ENCODE measurements at places on chromosomes 11 and 22. TPM values are rescaled to one million over a fixed set of nuclear protein-coding genes. Genes with fewer than 3 reads are reported as not detected.
A peak's percentile ranks its signal among the peaks of the same experiment; 100 is the strongest.

Gene FAM227A
- 0.29 TPM for total RNA-seq

Gene MYO18B
- total RNA-seq = 0.07 TPM

DNA sequence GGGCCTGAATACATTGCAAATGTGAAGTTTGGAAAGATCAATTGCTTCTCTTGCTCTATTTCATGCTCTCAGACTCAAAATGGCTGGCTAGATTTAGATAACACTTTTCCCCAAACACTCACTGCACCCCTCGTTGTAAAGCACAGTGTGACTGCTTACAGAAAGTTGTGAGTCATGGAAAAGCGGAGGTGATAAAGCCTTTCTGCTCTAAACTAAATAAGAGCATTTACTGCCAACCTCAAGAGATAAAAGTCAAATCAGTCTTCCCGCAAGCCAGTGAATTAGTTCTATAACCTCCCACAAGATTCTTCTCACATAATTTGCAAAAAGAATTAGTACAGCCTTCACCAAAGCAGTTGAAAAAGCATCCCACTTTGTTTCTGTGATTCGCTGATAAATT is 168.7 kb downstream of the WT1 start:
- no peak for DNase-seq

DNA sequence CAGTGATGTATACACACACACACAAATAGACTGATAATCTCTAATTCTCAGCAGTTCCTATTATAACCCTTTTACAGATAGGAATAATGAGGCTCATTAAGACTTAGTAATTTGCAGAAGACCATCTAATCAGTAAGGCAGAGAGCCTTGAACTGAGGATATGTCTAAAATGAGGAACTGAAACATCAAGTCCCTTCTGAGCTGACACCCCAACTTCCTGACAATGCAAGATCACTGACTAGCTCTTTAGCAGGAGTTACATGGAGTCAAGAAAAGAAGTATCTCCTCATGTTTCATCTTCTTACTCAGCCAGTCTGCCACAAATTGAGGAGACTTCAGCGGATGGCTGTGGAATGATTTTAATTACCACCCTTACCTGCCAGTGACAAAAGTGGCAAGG is 193.0 kb downstream of the MSANTD4 start:
- DNase-seq = no peak

Gene TMEM45B
- not detected for total RNA-seq

Gene DCPS
- total RNA-seq = 23.1 TPM

- no peak for DNase-seq
Observed at GRCh38 chr11:115924744-115925567, 420.7 kb upstream of the CADM1 start.

Gene GTSE1
- total RNA-seq = 2.9 TPM

Gene SLC22A9
- not detected for total RNA-seq

GRCh38 chr11:12319988-12320387 is 57.4 kb upstream of the PARVA start:
- no peak for DNase-seq

GRCh38 chr22:37079158-37079557 is 27.6 kb downstream of the KCTD17 start:
- DNase-seq = no peak

Gene NEU3
- total RNA-seq = 16.9 TPM

Gene KRTAP5-7
- 0.25 TPM for total RNA-seq

- no peak for DNase-seq
Observed at GRCh38 chr11:34789196-34789834, 126.9 kb downstream of the APIP start.

DNA sequence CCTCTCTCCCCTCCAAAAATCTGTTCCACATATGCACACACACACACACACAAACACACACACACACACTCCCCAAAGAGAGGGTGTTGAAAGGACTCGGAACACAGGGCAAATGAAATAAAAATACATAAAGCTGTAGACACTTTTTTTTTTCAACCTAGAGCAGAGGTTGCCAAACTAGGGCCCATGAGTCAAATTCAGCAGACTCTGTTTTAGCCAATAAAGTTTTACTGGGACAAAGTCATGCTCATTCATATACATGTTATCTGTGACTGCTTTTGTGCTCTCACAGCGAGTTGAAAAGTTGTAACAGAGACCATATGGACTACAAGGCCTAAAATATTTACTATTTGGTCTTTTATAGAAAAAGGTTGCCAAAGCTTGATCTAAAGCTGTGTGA is 8.9 kb downstream of the IMMP1L start:
- no peak for DNase-seq

DNA sequence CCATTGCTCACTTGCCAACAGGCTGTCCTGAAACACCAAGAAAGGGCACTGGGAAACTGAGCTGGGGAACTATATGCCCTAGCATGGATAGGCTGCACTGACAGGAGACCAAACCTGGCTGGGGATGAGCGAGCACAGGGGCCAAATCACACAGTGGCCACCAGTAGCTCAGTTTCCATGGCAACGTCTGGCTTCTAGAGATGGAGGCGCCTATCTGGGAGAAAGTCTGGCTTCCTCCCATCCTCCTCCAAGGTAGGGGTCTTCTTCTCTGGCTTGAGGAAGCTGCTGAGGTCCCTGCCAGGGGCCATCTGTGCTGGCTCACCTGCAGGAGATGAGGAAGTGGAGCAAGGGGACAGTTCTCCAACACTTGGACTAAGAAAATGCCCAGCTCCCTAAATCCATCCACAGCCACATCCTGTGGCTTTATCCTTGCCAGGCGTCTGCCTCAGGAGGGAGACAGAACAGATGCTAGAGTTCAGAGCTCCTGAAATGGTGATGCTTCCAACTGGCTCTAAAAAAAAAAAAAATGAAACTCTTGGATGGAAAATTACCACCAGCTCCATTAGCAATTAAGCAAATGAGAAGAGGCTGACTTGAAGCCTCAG is 48.3 kb downstream of the SYT13 start:
- no peak for DNase-seq

Gene JAML
- 27.8 TPM for total RNA-seq

GRCh38 chr22:42397332-42398249 is 34.6 kb downstream of the NFAM1 start:
- no peak for DNase-seq

GRCh38 chr11:3830730-3831129 is 10.0 kb downstream of the RHOG start:
- DNase-seq = no peak

Gene HEPN1
- total RNA-seq = not detected

DNA sequence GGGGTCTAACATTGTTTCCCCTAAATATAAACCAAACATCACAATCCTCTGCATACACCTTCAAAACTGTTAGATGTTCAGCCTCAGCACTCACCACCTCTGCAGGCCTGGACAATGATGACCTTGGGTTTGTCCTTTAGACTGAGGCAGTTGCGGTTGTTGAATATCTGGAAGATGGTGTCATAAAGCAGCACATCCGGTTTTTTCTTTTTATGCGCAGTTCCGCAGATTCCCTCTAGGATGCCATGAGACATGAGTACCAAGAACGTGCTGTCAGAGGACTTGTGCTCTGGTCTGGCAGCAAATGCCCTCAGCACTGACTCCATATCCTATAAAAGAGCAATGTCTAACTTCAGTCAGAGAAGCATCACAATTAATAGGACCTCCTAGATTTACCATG is 22.8 kb downstream of the CASP5 start:
- DNase-seq = peak; percentile 40

Gene SAAL1
- 32.7 TPM for total RNA-seq

- DNase-seq = no peak
Observed at GRCh38 chr22:40121461-40121860, 56.3 kb upstream of the TNRC6B start.

Gene CHEK1
- 11.4 TPM for total RNA-seq

GRCh38 chr22:37521236-37521739 is 2.1 kb upstream of the CARD10 start:
- DNase-seq = no peak

GRCh38 chr22:32206774-32207758 is 2.2 kb upstream of the RFPL2 start:
- DNase-seq = no peak

GRCh38 chr11:113876074-113876797 is 864 bp upstream of the USP28 start:
- peak; percentile 24 for DNase-seq

Gene GPHA2
- not detected for total RNA-seq

- DNase-seq = no peak
Observed at GRCh38 chr11:125140233-125140632, 24.3 kb upstream of the PKNOX2 start.

- no peak for DNase-seq
Observed at GRCh38 chr11:21007297-21007696, 337.9 kb downstream of the NELL1 start.

GRCh38 chr11:32562839-32563599 is 20.6 kb upstream of the EIF3M start:
- no peak for DNase-seq

DNA sequence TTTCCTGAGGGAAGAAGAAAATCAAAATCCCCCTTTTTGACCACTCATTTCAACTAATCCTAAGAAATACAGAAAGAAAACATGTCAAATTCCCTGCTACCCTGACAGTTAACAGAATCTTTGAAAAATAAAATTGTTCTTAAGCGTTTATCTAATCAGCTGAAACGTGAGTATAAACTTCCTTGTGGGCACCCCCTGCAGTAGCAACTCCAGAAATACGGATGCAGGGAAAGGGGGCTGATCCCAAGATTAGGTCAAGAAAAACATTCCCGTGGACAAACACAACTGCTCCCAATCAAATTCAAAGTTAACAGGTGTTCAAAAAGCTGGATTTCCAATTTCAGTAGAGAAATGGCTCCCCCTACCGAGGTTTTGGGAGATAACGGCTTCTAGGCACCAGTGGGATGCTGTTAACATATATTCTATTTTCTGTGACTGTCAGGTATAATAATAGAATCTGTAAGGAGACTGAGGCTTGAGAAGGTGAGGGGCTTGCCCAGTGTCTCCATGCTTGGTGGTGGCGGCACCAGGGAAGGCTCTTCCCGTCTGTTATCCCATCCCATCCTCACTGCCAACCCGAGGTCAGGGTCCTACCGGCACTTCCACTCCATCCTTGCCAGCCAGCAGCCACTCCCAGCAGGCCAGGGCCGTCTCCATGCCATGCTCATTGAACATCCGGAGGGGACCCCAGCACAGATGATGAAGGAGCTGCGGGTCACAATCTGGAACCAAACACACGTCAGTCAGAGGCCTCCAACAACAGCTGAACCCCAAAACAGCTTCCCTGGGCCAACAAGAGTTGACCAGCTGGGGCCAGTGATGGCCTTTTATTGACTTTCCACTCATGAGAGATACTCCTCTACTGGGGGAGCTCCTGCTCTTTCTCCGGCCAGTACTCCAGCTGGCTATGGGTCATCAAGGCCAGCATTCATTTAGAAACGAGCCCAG is 32.0 kb upstream of the SERPIND1 start:
- no peak for DNase-seq

Gene KCNE3
- total RNA-seq = 3.6 TPM

Gene RBMXL2
- total RNA-seq = not detected

- DNase-seq = no peak
Observed at GRCh38 chr11:86978756-86979608, 23.8 kb upstream of the FZD4 start.

DNA sequence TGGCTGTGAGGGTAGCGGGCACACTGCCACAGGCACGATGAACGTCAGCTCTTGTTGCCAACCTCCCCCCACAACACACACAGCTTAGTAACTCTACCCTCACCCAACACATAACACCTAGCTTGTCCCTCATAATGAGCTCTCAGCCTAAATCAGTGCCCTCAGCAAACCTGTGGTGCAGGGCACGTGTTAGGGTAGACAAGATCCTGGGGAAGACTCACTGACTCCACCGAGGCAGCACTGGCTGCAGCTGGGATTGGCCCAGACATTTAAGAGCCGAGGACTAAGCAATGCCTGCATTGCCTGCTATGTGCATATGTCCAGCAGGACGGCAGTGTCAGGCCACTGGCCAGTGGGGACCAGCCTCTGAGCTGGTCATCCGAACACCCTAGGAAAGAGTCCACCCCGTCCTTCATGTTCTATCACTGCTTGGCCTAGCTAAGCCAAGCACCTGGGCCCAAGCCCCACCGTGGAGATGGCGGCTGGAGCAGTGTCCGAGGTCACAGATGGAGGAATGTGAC is 32.9 kb upstream of the TRIM29 start:
- DNase-seq = no peak

Gene LRRC10B
- not detected for total RNA-seq

Gene RAG2
- total RNA-seq = not detected

Gene RIBC2
- 0.38 TPM for total RNA-seq

DNA sequence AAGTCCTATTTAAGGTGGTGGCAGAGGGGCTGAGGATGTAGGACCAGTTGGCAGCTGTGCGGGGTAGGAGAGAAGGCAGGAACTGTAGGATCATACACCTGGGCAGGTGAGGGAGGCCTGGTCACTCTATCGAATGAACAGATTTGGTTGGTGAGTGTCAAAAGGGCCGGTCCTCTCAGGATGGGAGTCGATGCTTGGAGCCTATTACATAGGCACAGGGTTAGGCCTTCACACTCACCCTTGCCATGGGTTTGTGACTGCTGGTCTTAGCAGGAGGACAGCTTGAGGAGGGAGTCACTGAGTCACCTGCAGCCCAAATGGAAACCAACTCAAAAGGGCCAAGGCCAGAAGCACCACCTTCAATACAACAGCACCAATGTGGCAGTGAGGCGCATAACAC is 80.2 kb upstream of the NARS2 start:
- DNase-seq = no peak

Gene GUCY1A2
- 0.15 TPM for total RNA-seq

Gene DKK3
- total RNA-seq = 0.16 TPM

DNA sequence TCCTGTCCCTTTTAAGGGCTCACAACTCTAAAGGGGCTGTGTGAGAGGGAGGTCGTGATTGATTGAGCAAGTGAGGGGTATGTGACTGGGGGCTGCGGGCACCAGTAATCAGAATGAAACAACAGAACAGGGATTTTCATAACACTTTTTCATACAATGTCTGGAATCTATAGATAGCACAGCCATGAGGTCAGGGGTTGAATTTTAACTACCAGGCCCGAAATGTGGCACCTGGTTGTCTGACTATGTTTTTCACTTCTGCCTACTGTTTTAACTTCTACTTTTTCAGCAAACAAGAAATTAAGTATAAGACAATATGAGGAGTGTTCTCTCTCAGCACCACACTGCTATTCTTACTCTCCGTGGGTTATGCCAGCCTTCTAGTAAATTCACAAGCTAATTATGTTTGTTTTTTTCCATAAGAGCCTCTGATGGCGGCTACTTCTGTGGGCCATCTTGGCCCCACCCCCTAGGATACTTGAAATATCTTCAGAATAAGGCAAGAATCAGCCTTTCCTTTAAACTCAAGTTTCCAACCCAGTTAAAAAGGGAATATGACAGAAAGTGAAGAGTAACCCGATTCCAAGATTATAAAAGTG is 552.8 kb upstream of the CHORDC1 start:
- DNase-seq = no peak

GRCh38 chr22:39431821-39432251 is 25.0 kb upstream of the MGAT3 start:
- DNase-seq = no peak

Gene ANO5
- 0.05 TPM for total RNA-seq

Gene GAB4
- total RNA-seq = 4.6 TPM

DNA sequence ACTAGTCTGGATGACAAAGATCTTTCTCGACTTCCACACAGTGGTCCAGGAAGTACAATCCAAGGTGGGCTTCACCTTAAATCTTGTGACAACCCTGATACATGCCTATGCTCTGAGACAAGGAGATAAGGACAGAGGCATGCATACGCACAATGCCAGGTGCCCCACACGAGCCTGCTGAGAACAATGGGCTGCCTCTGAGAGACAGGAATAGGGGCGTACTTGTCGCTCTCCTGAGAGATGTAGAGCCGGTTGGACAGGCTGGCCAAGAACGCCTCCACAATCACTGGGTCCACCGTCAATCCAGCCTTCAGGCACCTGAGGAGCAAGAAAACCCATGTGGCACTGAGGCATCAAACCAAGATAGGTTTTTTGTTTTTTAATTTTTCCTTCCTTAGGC is 25.5 kb downstream of the SERPIND1 start:
- no peak for DNase-seq

- DNase-seq = no peak
Observed at GRCh38 chr11:41431784-41432183, 27.7 kb downstream of the LRRC4C start.

Gene CASP5
- total RNA-seq = 1.3 TPM
